ENCODE measurements at places on chromosomes 1 and 21.

DNA sequence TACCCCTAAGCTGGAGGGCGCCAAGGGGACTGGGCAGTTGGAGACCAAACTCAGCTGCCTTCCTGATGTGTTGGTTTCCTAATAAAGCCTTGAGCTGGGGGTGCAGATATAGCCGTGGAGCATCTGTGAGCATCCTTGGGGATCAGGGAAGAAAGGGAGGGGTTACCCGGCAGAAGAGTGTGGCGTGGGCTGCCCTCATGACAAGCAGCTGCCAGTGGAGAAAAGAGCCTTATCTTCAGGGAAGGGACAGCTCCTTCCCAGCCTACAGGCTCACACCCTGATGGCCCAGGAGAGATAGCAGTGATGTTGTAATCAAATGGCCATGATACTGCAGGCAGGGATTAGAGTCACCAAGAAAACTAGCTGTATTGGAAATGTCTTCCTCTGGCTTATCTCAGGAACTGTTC is 10.8 kb upstream of the NFASC start:
- no peaks in the 10 kb centered on the region for H3K36me3 ChIP-seq
- no peak for DNase-seq
- H3K27me3 ChIP-seq, result no peaks in the 10 kb centered on the region
- H3K4me1 ChIP-seq, result no peaks in the 10 kb centered on the region

- no peaks in the 10 kb centered on the region for H3K27me3 ChIP-seq
- H3K4me3 ChIP-seq, result no peak overlapping the region
- DNase-seq, result no peak
- no peaks in the 10 kb centered on the region for H3K4me1 ChIP-seq
- no peaks in the 10 kb centered on the region for H3K36me3 ChIP-seq
Measured at GRCh38 chr1:45306319-45306718, 20.4 kb upstream of the HPDL start.

GRCh38 chr1:213572912-213573647 is 414.7 kb upstream of the PROX1 start:
- H3K27ac ChIP-seq, result no peak overlapping the region
- H3K36me3 ChIP-seq, result no peaks in the 10 kb centered on the region
- H3K4me3 ChIP-seq, result no peak overlapping the region
- no peak for DNase-seq
- no peaks in the 10 kb centered on the region for H3K4me1 ChIP-seq
- H3K27me3 ChIP-seq, result no peaks in the 10 kb centered on the region

GRCh38 chr1:187646536-187647107 is 817.9 kb downstream of the PLA2G4A start:
- H3K4me1 ChIP-seq, result no peaks in the 10 kb centered on the region
- no peak overlapping the region for H3K27ac ChIP-seq
- H3K36me3 ChIP-seq, result no peaks in the 10 kb centered on the region
- DNase-seq, result no peak
